ENCODE measurements at places on chromosomes 5 and 9.

DNA sequence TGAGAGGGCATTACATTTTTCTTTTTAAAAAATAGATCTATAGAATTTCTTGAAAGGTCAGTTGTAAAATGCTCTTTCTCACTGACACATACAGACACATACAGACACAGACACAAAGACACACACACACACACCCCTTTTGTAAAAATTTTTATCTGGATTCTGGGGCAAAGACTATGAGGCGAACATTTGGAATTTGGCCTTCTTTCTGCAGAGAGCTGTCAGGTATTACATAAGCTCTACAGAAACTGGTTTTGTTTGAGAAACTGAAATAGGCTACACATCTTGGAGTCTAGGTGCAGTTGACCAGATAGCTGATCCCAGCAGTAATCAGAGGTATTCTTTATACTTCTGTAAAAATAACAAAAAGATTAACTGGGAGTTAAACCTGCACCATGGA lies 315.9 kb upstream of the RPS23 start:
- no peak for DNase-seq

GRCh38 chr9:127612939-127613582 lies 984 bp downstream of the STXBP1 start:
- DNase-seq, result peak; percentile 22

DNA sequence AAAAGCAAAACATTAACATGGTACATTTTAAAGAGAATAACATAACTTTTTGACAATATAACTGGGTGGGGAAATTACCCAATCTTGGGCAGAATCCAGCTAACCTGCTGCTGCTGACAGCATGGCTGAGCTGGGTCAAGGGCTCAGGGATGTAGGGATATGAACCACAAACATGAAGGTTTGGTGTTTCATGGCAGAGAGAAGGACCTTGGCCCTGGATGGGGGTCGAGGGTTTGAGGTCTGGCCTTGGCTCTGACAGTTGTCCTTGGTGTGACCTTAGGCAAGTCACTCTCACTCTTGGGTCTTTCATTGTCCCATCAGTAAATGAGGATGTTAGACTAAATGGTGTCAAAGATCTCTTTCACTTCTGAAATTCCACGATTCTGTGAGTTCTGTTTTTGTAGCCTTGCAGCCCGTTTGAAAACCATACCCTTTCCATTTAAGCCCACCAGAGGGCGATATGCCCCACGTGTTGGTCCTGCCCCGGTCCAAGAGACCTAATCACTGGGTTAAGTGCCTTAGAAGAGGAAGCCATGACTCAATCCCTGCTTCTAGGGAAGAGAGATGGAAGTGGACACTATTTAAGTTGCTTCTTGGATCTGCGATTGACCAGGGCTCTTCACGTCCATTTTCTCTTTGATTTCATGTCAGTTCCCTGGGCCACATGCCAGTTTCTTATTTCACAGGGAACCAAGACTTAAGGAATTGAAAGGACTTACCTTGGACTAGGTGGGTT lies 56.8 kb upstream of the TEX48 start:
- no peak for DNase-seq

- DNase-seq, result no peak
Observed at GRCh38 chr9:33291031-33291397, 698 bp downstream of the NFX1 start.

- no peak for DNase-seq
Observed at GRCh38 chr5:175471196-175471595, 7.2 kb upstream of the SFXN1 start.

GRCh38 chr5:179290681-179291540 lies 54.4 kb downstream of the ADAMTS2 start:
- DNase-seq, result no peak

GRCh38 chr9:135616619-135617537 lies 22.5 kb downstream of the GLT6D1 start:
- DNase-seq, result no peak

GRCh38 chr9:89225991-89226471 lies 47.4 kb upstream of the SHC3 start:
- DNase-seq, result no peak

DNA sequence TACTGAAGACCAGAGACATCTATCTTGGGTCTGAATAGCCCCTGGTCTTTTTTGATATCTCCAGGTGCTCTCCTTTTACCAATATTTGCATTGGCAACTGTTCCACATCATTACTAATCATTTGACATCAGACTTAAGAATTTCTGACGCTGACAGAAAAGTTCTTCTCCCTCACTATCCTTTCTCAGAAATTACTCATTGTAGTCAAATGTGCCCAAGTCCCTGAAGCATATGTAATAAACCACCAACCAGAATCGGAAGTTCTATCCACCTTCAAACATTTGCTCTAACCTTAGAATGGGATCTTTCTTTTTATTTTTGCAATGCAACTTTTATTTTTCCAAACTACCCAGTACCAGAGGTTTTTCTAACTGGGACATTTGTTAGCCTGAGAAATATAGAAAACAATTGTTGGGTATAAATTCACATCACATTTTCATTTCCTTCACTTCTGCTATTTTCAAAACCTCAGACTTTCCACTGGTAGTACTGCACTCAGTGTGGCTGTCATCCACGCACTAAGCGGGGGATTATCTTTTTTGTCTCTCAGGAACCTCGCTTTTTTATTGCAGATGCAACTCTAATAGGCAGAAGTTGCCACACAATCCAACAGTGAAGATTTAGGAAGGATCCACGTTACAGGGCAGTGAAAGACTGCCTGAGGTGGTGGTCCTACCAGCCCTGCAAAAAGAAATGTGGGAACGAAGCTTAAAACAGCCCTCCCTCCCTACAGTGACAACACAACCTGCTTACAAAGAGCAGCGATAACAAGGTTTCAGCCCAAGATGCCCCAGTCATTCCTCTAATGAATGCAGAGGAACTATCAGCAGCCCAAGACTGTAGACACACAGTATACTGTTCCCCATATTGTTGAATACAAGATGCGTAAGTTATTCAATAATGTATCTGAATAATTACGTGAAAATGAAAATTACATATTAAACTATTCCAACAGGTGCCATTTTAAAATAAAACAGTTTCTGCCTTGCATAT lies 201.2 kb downstream of the EBF1 start:
- no peak for DNase-seq

- DNase-seq, result no peak
Observed at GRCh38 chr5:138246334-138246733, 28.1 kb downstream of the GFRA3 start.

DNA sequence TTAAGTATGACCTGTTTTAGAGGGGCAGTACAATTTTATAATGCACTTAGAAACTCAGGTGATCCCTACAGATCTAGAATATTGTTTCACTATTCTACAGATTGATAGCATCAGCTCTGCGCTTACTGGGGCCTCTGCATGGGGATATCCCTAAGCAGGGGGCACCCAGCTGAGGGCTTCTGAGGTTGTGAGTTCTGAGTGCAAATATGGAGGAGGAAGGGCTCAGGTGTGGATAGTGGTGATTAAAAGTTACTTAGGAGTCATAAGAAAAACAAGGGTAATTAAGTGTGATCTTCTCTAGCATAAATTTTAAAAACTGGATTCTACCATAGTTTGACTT lies 274.4 kb downstream of the EFNA5 start:
- DNase-seq, result no peak

- DNase-seq, result no peak
Observed at GRCh38 chr9:111064160-111064837, 26.0 kb upstream of the LPAR1 start.

- no peak for DNase-seq
Observed at GRCh38 chr5:154753792-154754191, 1.4 kb upstream of the LARP1 start.

DNA sequence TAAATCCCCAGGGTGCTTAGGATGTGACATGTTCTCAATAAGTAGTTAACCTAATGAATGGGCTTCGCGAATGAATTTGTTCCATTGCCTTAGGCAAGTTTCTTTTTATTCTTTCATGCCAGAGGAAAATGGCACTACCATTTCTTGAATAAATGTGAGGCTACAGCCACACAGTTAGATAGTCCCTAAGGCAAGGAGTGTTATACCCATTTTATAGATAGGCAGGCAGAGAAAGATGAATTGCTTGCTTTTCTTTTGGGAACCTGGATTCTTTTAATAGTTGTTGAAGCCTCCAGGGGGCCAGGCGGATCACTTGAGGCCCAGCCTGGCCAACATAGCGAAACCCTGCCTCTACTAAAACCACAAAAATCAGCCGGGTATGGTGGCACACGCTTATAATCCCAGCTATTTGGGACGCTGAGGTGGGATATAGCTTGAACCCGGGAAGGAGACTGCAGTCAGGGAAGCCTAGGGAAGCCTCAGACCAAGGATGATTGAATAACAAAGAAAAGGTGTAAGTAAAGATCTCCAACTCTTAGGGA lies 943 bp downstream of the NOP16 start:
- no peak for DNase-seq

- no peak for DNase-seq
Observed at GRCh38 chr9:116494815-116495634, 192.1 kb upstream of the TRIM32 start.

- peak; percentile 76 for DNase-seq
Observed at GRCh38 chr9:72365525-72366256, 683 bp upstream of the ZFAND5 start.

DNA sequence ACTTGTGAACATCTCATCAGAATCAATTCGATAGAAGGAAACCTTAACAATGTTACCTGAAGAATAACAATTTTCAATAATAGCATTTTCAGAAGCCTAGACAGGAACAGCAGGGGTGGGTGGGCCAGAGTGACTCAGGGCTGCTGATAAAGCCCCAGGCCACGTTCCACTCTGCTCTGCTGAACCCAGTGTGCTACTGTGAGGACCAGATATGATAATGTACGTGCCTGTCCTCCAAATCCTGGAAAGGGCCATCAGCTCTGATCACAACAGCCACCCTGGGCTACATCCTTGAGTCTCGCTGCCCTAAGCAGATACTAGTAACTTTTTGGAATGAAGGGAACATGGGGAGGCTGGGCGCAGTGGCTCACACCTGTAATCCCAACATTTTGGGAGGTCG lies 91.3 kb downstream of the PRRT1B start:
- DNase-seq, result no peak

GRCh38 chr9:110142868-110143481 lies 65.0 kb downstream of the C9orf152 start:
- DNase-seq, result no peak

GRCh38 chr9:129258823-129259301 lies 80.8 kb upstream of the IER5L start:
- DNase-seq, result no peak

GRCh38 chr9:133518200-133518599 lies 6.6 kb downstream of the MYMK start:
- DNase-seq, result no peak

DNA sequence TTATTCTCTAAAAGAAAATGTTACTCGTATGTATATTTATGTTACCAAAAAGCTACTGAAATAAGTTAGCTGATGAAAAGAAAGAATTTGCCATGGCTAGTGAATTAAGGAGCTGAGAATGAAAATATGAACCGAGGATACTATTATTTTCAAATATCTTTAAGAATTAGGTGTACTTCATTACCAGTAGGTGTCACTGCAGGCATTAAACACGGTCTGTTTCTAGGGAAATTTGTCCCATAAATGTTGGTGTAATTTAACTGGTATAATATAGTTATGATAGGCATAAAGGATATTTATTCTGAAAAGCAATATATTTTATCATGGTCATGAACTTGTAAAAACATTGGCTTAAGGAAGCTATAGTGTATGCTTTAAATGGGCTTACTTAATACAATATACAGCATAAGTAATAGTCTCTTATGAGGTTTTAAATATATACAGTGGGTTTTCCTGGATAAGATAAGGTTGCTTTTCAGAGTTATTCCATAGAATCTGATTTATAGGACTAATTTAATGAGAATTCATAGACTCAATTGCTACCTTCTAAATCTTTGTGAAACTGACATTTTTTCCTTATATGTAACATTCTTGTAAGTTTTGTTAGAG lies 72.4 kb upstream of the MPDZ start:
- DNase-seq, result no peak

- no peak for DNase-seq
Observed at GRCh38 chr9:80937645-80938044, 751.7 kb downstream of the TLE1 start.

DNA sequence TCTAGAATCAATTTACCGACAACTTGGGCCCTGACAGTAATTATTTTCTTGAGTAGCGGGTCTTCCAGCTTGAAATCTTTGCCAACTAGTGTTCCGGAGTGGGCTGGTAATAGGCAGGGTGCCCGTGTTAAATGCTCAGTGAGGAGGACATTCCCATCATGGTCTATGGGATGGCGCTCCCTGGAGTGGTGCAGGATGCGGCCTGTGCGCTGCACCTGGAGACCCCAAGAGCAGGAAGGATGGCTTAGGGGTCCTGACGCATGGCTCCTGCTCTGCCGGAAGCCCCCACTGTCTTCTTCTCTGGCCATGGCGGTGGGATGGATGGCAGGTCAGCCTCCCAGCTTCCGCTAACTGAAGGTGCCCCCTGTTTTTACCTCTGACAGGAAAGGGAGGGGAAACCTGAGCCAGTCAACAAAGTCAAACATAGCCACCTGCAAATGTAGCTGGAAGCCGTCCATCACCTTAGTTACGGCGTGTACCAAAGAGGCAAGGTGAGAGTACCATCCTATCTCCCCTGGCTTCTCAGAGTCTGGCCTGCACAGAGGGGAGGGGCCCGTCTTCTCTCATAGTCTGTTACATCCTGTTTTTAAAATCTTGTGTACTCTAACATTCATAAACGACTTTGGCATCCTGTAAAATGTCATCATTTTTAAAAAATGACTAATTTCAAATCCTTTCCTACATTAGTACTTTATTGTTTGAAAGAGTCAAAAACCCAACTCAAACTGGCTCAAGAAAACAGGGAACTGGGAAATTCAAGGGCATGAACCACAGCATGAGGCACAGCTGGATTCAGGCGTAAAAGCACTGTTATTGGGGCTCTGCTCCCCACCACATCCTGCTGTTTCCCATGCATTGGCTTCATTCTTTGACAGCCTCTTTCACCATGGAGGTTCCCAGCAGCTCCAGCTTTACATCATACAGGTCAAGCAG lies 28.5 kb upstream of the UNC5A start:
- DNase-seq, result no peak

DNA sequence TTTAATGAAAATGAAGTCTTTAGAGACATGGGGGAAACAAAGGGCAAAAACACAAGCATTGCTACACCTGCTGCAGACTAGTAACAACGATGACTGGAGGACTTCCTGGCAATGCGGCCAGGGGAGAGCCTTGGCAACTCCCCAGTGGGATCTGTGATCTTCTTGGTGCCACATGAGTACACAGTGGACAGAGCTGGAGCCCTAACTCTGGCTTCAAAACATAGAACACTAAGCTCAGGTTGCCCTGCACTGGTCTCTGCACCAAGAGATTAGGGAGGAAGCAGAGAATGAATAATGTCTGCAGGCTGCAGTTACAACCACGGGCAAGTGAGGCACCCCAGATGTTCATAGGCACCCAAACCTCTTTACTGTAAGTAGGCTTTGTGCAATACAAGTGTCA lies 91.1 kb downstream of the MRPS27 start:
- no peak for DNase-seq

DNA sequence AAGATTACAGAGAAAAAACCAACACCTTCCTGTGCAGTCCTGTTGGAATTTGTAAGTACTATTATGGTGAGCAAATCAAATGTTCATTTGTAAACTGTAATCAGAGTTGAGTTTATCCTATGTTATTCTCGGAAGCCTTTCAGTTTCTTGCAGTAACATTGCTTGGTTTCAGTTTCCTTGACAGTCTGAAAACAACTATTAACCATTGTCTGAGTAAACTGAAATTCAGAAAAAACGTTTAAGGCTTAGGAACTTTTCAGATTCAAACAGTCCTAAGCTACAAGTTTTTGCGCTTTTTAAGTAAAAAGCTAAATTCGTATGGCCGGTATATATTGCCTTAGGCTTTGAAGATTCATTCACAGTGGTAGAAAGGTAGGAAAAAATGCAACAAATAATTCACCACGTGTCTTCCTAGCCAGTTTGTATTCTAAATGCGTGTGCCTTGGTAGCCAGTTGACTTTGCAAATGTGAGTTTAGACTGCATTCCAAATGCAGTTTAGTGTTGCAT lies 2.5 kb downstream of the GPBP1 start:
- no peak for DNase-seq
